ENCODE measurements at places on chromosomes 4 and X.
A peak's percentile ranks its signal among the peaks of the same experiment; 100 is the strongest.

- H3K4me1 ChIP-seq, result no peaks in the 10 kb centered on the region
- H3K4me3 ChIP-seq, result no peak overlapping the region
- H3K27me3 ChIP-seq, result no peaks in the 10 kb centered on the region
- DNase-seq, result no peak
- H3K27ac ChIP-seq, result no peak overlapping the region
Observed at GRCh38 chrX:47664737-47665136, 5.8 kb upstream of the UXT start.

DNA sequence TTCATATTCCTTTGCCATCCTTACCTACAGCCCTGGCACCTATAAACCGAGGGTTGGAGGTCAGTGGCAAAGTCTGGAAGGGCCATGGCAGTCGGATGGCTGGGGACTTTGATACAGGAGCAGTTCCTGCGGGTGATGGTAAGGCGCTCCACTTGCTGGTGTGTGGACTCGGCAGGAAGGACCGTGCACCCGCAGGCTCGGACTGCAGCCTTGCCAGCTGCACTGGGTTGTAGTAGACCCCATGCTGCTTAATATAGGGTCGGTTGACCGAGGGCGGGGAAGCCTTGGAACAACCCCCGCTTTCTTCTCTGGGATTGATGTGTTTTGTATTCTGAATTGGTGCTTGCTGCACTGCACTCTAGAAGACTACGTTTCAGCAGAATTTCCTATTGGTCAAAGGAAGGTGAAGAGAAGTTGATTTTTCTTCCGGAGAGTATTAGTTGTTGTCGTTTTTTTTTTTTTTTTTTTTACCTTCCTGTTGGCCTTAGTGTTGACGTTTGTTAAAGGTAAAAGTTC, 638 bp downstream of the BLTP1 start:
- H3K27ac ChIP-seq, result no peak overlapping the region
- H3K4me3 ChIP-seq, result peak overlapping the region; percentile 98

DNA sequence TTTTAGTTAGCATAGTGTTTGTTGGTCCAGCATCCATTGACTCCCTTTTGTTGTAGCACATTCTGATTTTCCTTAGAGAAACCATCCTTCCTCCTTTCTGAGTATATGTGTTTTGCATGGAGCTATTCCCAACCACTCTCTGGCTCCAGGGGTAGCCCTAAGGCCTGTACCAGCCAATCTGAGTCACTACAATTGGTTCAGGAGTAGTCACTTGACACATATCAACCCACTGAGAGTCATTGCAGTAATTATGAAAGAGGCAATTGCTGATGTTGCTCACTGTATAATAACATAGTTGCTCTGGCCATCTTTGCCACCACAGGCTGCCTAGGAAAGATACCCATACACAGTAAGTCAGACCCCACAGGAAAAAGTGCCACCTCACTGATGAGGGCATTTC, 71.2 kb upstream of the GRID2 start:
- no peak overlapping the region for H3K27ac ChIP-seq
- H3K36me3 ChIP-seq, result no peaks in the 10 kb centered on the region
- H3K27me3 ChIP-seq, result no peaks in the 10 kb centered on the region

DNA sequence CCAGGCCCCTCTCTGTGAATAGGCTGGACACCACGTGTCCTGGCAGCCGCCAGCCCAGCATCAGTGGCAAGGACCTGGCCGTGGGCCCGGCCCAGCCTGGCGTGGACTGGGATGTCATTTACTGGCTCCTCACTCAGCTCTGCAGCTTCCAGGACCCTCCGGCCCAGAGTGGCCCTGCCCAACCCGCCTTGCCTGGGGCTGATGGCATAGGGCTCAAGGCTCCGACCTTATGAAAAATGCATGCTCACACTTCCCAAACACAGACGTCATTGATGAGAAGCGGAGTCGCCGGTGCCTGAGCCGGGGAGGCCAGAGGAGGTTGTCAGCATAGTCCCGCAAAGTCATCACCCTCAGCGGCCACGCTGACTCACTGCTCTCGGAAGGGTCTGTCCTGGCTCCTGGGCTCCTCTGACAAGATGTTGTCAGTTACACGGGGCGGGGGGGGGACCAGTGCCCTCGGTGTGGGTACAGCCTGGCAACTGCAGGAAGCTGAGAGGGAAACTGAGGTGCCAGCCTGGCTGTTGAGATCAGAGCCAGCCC, 14.3 kb downstream of the CFAP99 start:
- no peaks in the 10 kb centered on the region for H3K36me3 ChIP-seq
- no peaks in the 10 kb centered on the region for H3K27me3 ChIP-seq
- peak; percentile 59 for DNase-seq

- peak overlapping the region; percentile 81 for H3K4me3 ChIP-seq
- H3K27ac ChIP-seq, result no peak overlapping the region
- no peaks in the 10 kb centered on the region for H3K4me1 ChIP-seq
- H3K36me3 ChIP-seq, result no peaks in the 10 kb centered on the region
Observed at GRCh38 chrX:52261125-52261462, 76.4 kb downstream of the MAGED4 start.

DNA sequence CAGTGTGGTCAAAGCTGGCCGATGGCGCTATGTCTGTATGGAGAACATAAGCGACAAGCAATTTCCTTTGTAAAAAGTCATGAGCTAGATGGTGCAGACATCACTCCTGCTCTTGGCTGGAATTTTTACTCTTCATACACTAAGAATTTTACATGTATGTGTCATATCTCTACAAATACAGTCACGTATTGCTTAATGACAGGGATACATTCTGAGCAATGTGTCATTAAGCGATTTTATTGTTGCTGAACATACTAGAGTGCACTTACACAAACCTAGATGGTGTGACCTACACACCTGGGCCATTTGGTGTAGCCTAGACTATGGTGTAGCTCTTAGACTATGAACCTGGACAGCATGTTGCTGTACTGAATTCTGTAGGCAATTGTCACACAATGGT, 185.4 kb downstream of the SOWAHB start:
- DNase-seq, result no peak
- peaks cover 27% of the 10 kb centered on the region for H3K36me3 ChIP-seq
- no peaks in the 10 kb centered on the region for H3K27me3 ChIP-seq
- no peak overlapping the region for H3K4me3 ChIP-seq
- H3K27ac ChIP-seq, result no peak overlapping the region

All from endodermal cell (in vitro differentiated cells).